ENCODE measurements at places on chromosomes 6 and 20.

- DNase-seq, result no peak
Measured at GRCh38 chr20:62426699-62427131, 624 bp downstream of the RBBP8NL start.

DNA sequence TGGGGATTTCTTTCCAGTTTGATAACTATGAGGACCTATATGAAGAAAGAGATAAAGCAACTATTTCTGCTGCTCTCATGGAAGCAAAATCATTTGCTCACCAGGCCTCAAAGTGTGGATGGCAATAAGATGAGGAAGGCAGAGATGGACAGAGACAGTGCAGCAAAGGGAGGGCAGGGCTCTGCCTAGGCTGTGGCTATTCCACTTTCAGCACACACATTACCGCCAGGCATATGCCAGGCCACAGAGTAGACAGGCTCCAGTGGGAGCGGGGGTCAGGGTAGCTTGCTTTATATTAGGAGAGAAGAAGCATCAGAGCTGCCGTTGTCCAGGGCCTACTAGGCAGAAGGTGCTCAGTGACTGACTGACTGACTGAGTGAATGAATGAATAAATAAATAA lies 40.9 kb downstream of the BCL2L1 start:
- DNase-seq, result no peak

DNA sequence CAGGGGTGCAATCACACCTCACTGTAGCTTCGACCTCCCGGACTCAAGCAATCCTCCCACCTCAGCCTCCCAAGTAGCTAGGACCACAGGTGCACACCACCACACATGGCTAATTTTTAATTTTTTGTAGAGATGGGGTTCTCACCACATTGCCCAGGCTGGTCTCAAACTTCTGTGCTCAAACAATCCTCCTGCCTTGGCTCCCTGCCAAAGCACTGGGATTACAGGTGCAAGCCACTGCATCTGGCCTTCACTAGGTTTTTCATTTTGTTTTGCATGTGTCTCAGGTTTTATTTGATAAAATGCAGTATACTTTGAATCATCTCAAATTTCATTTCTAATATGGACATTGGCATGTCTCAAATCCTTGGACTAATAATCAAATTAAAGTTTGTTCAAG lies 98.7 kb downstream of the SLC16A10 start:
- DNase-seq, result no peak

GRCh38 chr6:108947114-108947854 lies 99.1 kb downstream of the ARMC2 start:
- no peak for DNase-seq

GRCh38 chr6:124029567-124029966 lies 225.9 kb downstream of the NKAIN2 start:
- no peak for DNase-seq

DNA sequence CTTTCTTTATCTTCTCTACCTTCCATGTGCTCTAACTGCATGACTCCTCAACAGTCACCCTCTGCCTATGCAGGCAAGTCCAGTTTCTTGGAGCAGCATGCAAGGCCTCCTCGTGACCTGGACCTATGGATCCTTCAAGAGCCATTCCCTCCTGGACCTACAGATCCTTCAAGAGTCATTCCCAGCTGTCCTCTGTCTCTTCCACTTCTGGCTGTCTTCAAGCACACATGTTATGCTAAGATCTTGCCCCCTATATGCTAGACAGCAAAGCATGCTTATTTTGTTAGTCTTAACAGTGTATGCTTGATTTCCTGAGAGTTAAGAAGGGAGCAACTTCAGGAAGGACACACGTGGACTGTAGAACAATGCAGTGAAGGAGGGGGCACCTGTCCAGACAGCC lies 7.5 kb downstream of the ID4 start:
- DNase-seq, result no peak

DNA sequence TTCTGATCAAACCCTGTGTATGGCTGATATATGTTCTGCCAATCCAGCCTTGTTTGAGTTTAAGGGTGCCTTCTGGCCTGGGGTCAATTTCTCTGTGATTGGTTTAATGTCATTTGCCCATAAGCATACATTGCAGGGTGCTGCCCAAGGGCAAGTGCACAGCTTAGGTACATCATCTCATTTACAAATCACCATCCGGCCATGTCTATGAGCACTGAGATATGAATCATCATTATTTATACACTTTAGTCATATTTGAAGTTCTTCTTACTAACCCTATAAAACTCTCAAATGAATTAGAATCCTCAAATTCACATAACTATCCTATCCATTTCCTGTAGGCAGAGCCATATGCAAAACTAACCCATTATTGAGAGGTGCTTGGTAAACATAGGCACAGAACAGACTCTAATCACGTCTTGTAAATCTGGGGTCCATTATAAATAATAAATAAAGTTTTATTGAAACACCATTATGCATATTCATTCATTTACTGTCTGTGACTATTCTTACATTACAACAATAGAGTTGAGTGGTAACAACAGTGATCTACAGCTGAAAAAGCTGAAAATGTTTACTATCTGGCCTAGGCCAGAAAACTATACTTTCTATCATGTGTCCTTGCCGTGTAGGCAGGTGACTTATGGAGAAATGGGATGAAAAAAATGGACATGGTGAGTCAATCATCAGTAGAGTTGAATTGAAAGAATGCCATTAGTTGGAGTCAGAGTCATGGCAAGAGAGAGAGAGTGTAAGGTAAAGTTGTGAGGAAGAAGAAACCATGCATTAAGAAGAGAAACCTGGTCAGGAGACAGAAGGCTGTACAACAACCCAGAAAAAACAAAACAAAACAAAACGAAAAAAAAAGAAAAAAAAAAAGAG lies 25.0 kb downstream of the KCNQ5 start:
- DNase-seq, result no peak

- DNase-seq, result no peak
Measured at GRCh38 chr20:54272901-54273488, 65.1 kb downstream of the PFDN4 start.

- no peak for DNase-seq
Measured at GRCh38 chr20:3672547-3673171, 9.2 kb downstream of the ADAM33 start.
